Glutamatergic neuron (in vitro differentiated cells): ENCODE measurements at places on chromosomes 16 and 17. TPM values are rescaled to one million over a fixed set of nuclear protein-coding genes. Genes with fewer than 3 reads are reported as not detected.

GRCh38 chr16:30186782-30187555 is 3.6 kb downstream of the CORO1A start:
- no peak overlapping the region for H3K4me3 ChIP-seq
- peak; percentile 81 for DNase-seq
- H3K27me3 ChIP-seq, result peaks cover 2% of the 10 kb centered on the region
- no peaks in the 10 kb centered on the region for H3K4me1 ChIP-seq

- H3K4me1 ChIP-seq, result peaks cover 20% of the 10 kb centered on the region
- no peak for DNase-seq
- H3K27me3 ChIP-seq, result peaks cover 2% of the 10 kb centered on the region
- H3K4me3 ChIP-seq, result no peak overlapping the region
Observed at GRCh38 chr17:62611292-62611691, 16.2 kb upstream of the MRC2 start.

DNA sequence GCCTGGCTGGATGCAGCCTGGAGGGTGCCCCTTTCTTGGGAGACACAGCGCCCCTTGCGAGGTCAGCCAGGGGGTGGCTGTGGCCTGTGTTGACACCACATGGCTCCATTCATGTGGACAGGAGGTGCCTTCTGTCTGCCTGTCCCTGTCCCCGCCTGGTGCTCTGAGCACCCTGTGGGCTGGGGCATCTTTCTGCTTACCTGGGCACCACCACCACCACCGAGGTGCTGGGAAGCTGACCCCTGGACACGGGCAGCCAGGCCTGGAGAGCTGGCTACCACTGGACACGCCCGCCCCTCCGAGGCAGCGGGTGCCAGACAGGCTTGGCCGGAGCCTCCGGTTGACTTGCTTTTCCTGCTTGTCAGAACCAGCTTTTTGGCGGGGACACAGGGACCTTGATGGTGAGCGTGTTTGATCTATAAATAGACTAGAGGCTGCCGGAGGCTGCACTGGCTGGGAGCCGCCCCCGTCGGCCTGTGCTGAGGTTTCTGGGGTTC is 121.3 kb upstream of the GSE1 start:
- H3K27me3 ChIP-seq, result peaks cover 13% of the 10 kb centered on the region
- H3K36me3 ChIP-seq, result no peaks in the 10 kb centered on the region
- no peak for DNase-seq
- H3K4me1 ChIP-seq, result peaks cover 34% of the 10 kb centered on the region

DNA sequence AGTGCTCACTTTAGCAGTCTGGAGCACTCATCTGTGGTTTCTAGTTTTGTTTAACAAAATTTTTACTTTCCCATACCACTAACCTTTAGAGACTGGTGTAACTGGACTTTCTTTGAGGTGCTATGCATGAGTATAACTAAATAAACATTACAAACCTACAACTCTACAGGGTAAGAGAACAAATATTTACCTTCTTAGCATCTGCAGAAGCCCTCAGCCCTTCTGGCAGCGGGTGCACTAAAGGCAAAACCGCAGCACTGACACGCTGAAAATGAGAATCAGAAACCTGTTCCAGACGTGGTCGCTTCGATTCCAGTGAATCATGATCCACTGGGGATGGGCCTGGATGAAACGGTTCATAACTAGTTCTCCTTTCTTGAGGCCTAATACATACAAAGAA is 43.7 kb downstream of the NCOR1 start:
- H3K27ac ChIP-seq, result no peak overlapping the region
- no peaks in the 10 kb centered on the region for H3K36me3 ChIP-seq
- no peak for DNase-seq
- H3K4me1 ChIP-seq, result no peaks in the 10 kb centered on the region

GRCh38 chr17:40344421-40345160 is 19.9 kb downstream of the GJD3 start:
- H3K4me1 ChIP-seq, result peaks cover 30% of the 10 kb centered on the region
- H3K4me3 ChIP-seq, result peak overlapping the region; percentile 92
- peaks cover 22% of the 10 kb centered on the region for H3K27me3 ChIP-seq
- DNase-seq, result no peak
- peak overlapping the region; percentile 64 for H3K27ac ChIP-seq
- peaks cover 8% of the 10 kb centered on the region for H3K36me3 ChIP-seq

DNA sequence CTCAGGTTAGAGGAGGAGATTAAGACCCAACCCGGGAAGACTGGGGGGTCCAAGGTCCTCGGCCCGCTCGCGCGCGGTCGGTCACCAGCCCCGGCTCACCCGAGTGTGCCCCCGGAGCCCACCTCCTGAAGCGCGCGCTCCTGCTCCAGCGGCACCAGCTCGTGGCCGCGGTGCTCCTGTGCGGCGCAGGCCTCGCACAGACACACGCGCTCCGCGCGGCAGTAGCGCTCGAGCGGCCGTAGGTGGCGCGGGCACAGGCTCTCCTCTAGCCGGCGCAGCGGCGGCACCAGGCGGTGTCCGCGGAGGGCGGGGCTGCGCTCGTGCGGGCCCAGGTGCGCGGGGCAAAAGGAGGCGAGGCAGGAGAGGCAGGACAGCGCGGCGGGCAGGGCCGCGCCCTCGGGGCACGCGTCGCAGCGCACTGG is 618 bp downstream of the TRIM47 start:
- peaks cover 8% of the 10 kb centered on the region for H3K27me3 ChIP-seq
- no peaks in the 10 kb centered on the region for H3K36me3 ChIP-seq
- no peaks in the 10 kb centered on the region for H3K4me1 ChIP-seq
- no peak overlapping the region for H3K27ac ChIP-seq

- H3K4me1 ChIP-seq, result no peaks in the 10 kb centered on the region
- DNase-seq, result no peak
- no peak overlapping the region for H3K4me3 ChIP-seq
- peaks cover 3% of the 10 kb centered on the region for H3K27me3 ChIP-seq
- no peak overlapping the region for H3K27ac ChIP-seq
Observed at GRCh38 chr17:8839410-8839935, 28.0 kb downstream of the PIK3R6 start.

GRCh38 chr16:66740533-66740932 is 10.9 kb downstream of the DYNC1LI2 start:
- no peaks in the 10 kb centered on the region for H3K36me3 ChIP-seq
- peak overlapping the region; percentile 73 for H3K4me3 ChIP-seq
- H3K27me3 ChIP-seq, result no peaks in the 10 kb centered on the region
- H3K27ac ChIP-seq, result peak overlapping the region; percentile 98
- H3K4me1 ChIP-seq, result peaks cover 25% of the 10 kb centered on the region

DNA sequence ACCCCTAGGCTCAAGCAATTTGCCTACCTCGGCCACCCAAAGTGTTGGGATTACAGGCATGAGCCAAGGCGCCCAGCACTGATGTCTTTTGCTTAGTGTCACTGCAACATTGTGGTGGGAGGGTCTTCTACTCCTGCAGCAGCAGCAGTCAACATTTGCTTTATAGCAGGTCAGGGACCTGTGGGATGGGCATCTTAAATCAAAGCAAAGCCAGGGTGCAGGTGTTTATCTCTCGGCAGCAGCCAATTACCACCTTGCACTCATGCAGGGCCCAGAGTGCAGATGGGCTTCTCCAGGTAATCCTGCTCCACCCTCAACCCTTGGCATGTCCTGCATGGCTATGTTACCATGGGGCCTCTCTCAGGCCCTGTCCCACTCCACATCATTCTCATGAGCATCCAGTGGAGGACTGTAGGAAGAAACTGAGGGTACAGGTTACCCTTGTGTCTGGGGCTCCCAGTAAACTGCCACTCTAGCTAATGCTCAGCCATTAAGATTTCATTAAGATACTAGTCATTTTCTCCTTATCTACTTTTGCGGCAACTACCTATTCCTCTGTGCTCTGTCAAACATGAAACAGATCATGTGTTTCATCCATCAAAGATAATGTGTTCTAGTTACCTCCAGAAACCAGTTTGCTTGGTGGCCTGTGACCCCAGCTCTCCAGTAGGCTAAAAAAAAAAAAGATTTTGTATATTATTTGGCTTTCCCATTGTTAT is 16.8 kb downstream of the ADGRG5 start:
- no peak overlapping the region for H3K4me3 ChIP-seq
- H3K4me1 ChIP-seq, result no peaks in the 10 kb centered on the region
- H3K27me3 ChIP-seq, result peaks cover 6% of the 10 kb centered on the region
- H3K36me3 ChIP-seq, result peaks cover 18% of the 10 kb centered on the region

GRCh38 chr17:74970395-74970794 is 2.2 kb downstream of the HID1 start:
- no peak for DNase-seq
- H3K4me3 ChIP-seq, result peak overlapping the region; percentile 86
- no peak overlapping the region for H3K27ac ChIP-seq
- peaks cover 9% of the 10 kb centered on the region for H3K27me3 ChIP-seq

DNA sequence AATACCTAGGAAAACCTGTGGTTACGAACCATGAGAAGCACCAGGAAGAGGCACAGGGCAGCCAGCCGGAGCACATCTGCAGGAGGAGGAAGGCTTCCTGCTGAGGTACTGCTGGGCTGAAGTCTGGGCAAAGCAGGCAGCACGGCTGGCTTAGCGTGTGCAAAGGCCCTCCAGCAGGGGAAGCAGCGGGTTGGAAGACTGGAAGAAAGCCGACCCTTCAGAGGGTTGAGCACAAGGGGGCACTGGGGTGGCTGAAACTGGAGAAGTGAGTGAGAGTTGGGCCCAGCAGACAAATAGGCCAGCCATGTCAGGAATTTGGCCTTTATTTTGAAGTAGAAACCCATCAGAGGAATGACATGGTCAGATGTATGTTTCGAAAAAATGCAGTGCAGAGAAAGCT is 12.1 kb upstream of the HSD3B7 start:
- H3K36me3 ChIP-seq, result peaks cover 13% of the 10 kb centered on the region
- no peak for DNase-seq
- peak overlapping the region; percentile 21 for H3K4me3 ChIP-seq
- H3K27me3 ChIP-seq, result peaks cover 8% of the 10 kb centered on the region

- H3K27me3 ChIP-seq, result peaks cover 2% of the 10 kb centered on the region
- no peak overlapping the region for H3K27ac ChIP-seq
- no peak overlapping the region for H3K4me3 ChIP-seq
- DNase-seq, result no peak
Observed at GRCh38 chr16:87416826-87417527, 24.8 kb downstream of the MAP1LC3B start.

GRCh38 chr16:58236231-58236690 is 38.4 kb upstream of the CSNK2A2 start:
- peaks cover 3% of the 10 kb centered on the region for H3K4me1 ChIP-seq
- peak; percentile 83 for DNase-seq
- peak overlapping the region; percentile 28 for H3K27ac ChIP-seq
- peaks cover 2% of the 10 kb centered on the region for H3K27me3 ChIP-seq
- peak overlapping the region; percentile 98 for H3K4me3 ChIP-seq

DNA sequence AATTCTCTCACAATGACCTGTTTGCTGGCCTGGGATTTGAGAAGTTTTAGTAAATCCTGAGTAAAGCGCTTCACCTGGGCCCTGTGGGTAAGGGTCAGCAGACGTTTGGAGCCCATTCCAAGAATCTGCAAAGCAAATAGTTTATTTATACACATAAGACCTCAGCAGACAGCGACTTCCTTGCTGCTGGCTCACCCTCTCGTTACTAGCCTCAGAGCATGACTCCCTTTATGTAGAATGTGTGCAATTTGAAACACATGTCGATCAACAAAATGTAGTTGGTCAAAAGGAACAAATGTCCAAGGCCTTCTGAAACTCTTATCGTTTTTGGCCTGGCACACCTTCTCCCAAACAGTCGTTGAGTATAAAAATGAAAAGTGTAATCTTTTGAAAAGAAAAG is 31.3 kb downstream of the MARF1 start:
- H3K27ac ChIP-seq, result no peak overlapping the region
- H3K36me3 ChIP-seq, result peaks cover 5% of the 10 kb centered on the region
- no peak for DNase-seq
- H3K4me3 ChIP-seq, result no peak overlapping the region
- no peaks in the 10 kb centered on the region for H3K4me1 ChIP-seq
- no peaks in the 10 kb centered on the region for H3K27me3 ChIP-seq

- no peak overlapping the region for H3K27ac ChIP-seq
- H3K4me1 ChIP-seq, result no peaks in the 10 kb centered on the region
- peaks cover 4% of the 10 kb centered on the region for H3K27me3 ChIP-seq
- H3K36me3 ChIP-seq, result peaks cover 5% of the 10 kb centered on the region
Observed at GRCh38 chr16:54347961-54348360, 61.4 kb upstream of the IRX3 start.

DNA sequence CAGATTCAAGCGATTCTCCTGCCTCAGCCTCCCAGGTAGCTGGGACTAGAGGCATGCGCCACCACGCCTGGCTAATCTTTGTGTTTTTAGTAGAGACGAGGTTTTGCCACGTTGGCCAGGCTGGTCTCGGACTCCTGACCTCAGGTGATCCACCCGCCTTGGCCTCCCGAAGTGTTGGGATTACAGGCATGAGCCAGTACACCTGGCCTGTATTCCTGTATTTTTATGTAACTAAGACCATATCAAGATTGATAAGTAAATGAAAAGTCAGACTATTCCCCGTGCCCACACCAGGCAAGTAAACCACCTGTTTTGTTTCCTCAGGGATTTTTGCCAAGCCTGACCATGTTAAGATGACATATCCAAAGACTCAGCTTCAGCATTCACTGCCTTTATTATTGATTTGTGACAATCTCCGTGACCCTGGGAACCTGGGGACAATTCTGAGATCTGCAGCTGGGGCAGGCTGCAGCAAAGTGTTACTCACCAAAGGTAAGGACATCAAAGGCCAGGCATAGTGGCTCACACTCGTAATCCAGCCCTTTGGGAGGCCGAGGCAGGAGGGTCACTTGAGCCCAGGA is 5.6 kb downstream of the MRM3 start:
- DNase-seq, result no peak
- H3K36me3 ChIP-seq, result peaks cover 4% of the 10 kb centered on the region
- no peak overlapping the region for H3K4me3 ChIP-seq
- H3K4me1 ChIP-seq, result peaks cover 17% of the 10 kb centered on the region
- no peak overlapping the region for H3K27ac ChIP-seq
- H3K27me3 ChIP-seq, result peaks cover 4% of the 10 kb centered on the region

DNA sequence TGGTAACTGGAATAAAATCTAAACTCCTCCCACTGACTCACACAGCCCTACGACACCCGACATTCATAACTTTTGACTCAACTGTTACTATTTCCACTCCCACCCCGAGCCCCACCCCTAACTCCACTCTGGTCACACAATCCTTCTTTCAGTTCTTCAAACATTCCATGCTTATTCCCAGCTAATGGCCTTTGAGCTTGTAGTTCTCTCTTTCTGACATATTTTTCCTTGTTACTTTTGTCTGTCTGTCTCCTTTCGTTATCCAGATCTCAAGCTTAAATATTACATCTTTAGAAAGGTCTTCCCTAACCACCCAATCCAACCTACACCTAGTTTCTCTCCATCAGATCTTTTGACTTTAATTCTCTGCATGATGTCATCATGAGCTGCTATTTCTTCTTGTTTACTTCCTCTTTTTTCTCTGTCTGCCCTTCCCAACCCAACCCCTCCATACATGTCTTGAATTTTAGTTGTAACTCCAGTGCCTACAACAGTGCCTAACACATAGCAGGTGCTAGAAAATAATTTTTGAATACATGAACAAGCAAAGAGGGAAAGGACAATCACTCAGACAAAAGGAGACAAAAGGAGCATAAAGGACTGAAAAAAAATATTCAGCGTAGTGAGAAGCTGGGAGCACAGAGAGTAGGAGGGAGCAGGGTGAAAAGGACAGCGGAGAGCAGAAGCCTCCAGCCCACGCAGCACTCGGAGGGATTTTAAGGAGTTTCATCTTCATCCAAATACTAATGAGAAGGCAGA is 65.2 kb upstream of the SMIM36 start:
- no peak overlapping the region for H3K4me3 ChIP-seq
- no peak for DNase-seq
- H3K27me3 ChIP-seq, result no peaks in the 10 kb centered on the region

ATF7IP2 gene
- 9.1 TPM for total RNA-seq

CIAPIN1 gene
- 129 TPM for total RNA-seq

SPN gene
- total RNA-seq, result 0.27 TPM

CCDC200 gene
- not detected for total RNA-seq

KRTAP9-3 gene
- not detected for total RNA-seq

CMTM2 gene
- not detected for total RNA-seq

PMP22 gene
- 0.56 TPM for total RNA-seq

PLD6 gene
- 1.1 TPM for total RNA-seq

TAC4 gene
- total RNA-seq, result not detected

BEAN1 gene
- 1.8 TPM for total RNA-seq

KRT20 gene
- total RNA-seq, result not detected
